ENCODE measurements at places on chromosomes 1 and 21. TPM values are rescaled to one million over a fixed set of nuclear protein-coding genes. Genes with fewer than 3 reads are reported as not detected.
A peak's percentile ranks its signal among the peaks of the same experiment; 100 is the strongest.

GRCh38 chr1:22508329-22508728 is 55.0 kb upstream of the EPHA8 start:
- no peak for DNase-seq

DNA sequence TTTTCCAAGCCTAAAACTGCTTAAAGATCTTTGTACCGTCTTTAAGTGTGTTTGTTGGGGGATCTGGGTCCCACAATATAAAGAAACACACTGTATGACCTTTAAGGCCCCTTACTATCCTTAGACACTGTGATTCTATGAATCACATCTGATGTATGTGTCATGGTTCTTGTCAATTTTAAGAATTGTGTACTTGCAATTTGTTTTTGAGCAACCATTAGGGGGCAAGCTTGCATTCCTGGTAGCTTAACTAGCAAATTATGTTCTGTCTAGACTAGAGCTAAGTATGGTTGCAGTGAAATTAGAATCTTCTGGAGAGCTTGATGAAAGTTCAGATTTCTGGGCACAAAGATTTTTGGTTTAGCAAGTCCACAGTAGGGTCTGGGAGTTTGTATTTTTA is 219.5 kb downstream of the TPR start:
- peak; percentile 2 for DNase-seq

GRCh38 chr1:169121146-169121923 is 14.8 kb downstream of the ATP1B1 start:
- no peak for DNase-seq

GRCh38 chr1:2604156-2604843 is 17.7 kb downstream of the PRXL2B start:
- no peak for DNase-seq

GRCh38 chr1:37308031-37308960 is 166.1 kb upstream of the ZC3H12A start:
- peak; percentile 30 for DNase-seq

GRCh38 chr1:228883535-228883934 is 148.3 kb downstream of the RHOU start:
- DNase-seq = no peak

DNA sequence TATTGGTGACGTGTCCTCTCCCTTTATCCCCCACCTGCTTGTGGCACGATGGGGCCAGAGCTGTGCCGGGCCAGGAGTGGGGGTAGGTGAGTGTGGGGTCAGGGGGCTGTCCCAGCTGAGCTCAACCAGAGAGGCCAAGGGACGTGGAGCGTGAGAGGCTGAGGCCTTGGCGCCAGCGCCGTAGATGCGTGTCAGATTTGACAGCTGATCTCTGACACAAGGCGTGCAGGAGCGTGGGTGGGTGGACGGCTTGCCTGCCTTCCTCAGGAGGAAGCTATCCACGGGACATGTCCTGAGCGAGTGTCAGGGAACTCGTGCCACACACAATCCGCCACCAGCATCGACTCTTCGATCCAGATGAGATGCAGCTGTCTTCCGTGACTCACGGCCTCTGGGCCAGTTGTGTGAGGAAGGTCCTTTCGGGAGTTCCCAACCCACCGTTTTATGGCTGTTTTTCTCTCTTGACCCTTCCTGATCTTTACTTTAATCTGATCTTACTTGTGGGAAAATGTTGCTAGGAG is 56.7 kb downstream of the SPSB1 start:
- DNase-seq = no peak

GRCh38 chr1:185969028-185969427 is 234.8 kb downstream of the HMCN1 start:
- no peak for DNase-seq

DNA sequence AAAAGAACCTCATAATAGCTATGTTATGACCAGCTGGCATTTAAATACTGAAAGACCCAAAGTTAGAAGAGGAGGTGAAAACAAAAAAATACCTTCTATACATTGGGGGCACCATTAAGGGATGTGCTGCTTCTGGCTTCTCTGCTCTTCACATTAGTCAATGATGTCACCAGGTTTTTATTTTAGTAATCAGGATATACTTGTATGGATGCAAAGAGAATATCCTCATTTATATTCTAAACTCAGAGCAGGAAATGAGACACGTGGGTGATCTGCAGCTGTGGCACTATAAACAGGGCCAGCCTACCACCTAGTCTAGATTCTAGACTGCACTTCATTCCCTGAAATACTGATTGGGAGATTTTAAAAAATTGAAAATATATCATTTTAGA is 51.2 kb downstream of the WLS start:
- no peak for DNase-seq

- DNase-seq = no peak
Measured at GRCh38 chr21:23690316-23690715, 1917.0 kb downstream of the MRPL39 start.

Gene SCCPDH
- 79.9 TPM for total RNA-seq

Gene ETS2
- 11.0 TPM for total RNA-seq

Gene EDARADD
- total RNA-seq = 3.7 TPM

Gene GFI1
- not detected for total RNA-seq

Gene CXADR
- 405 TPM for total RNA-seq
